Stimulated activated CD4-positive, alpha-beta T cell treated with anti-CD3 and anti-CD28 coated beads, Interleukin-1b, Interleukin-23, amount 100 ng/mL, for 1 hour (primary cell): ENCODE measurements at places on chromosomes 6 and 20.

- no peak for DNase-seq
Observed at GRCh38 chr20:6718662-6719368, 48.7 kb upstream of the BMP2 start.

DNA sequence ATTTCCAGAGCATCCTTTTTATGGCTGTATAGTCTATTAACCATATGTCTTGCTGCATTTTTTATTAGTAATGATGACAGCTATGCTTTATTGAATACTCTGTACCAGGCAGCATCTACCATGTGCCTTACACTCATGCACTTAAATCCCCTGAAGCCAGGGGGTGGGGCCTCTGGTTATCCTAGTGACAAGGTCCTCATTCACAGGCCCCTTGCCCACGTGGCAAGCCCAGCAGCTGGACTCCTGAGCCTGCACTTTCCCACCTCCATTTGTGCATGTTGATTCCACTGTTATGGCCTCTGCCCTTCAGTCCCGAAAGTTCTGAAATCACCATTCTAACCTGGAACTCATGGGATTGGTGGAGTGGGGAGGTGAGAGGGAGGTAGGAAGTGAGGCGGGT lies 22.3 kb downstream of the ACTR5 start:
- DNase-seq: no peak

- no peak for DNase-seq
Observed at GRCh38 chr6:87558446-87558845, 31.3 kb downstream of the RARS2 start.

DNA sequence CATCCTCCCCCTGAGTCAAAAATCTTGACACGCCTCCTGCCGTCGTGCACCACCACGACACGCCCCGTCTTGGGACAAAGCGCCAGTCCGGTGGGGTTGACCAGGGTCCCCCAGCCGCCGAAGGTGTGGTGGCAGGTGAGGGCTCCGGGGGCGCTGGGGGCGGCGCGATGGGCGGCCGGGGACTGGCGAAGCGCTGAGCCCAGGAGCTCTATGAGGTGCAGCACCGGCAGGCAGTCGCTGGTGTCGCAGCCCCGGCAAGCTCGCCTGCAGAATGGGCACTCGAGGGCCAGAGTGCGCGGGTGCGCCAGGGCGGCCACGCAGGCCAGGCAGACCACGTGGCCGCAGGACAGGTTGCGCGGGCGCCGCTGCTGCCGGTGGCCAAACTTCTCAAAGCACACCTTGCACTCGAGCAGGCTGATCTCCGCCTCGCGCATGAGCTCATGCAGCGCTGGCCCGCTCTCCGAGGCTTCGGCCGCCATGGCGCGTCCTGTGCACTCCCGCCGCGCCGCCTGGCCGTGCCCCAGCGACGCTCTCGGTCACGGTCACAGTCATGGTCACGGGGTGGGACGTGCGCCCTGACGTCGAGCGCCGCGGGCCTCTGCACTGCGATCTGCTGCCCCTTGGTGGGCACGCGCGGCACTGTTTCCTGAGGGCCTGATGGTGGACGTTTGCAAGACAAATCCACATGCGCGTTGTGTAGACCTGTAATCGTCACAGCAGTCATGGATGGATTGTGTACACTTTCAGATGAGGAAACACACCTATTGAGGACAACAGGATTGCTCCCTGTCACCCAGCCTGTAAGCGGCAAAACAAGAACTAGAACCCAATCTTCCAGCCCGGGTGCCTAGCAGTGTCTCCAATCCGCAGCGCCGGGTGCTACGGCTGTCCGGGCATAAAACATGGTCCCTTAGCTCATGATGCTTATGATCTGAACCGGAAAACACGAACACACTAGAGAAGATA lies at the start of gene NHLRC1:
TSS of gene NHLRC1 (minus strand) at position 550 of the 966 bp plus-strand sequence. CDS start at position 479, 71 bp downstream.
- DNase-seq: peak; percentile 9
